ENCODE measurements at places on chromosomes 1 and 21.

DNA sequence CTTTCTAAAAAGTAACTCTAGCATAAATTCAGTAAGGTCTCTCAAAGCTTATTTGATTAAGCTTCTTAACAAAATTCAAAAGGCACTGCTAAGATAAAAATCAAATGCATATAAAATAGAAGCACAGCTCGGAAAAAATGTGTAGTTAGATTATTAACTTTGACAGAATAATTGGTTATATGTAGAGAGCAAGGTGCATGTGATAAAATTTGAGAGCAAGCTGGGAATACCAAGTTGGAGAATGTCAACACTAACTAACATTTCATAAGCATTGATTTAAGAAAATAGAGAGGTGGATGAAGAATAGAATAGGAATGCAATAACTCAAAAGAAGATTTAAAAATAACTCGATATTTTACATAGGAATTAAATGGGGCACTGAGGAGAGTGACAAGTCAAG lies 204.5 kb upstream of the GREM2 start:
- DNase-seq = no peak

- no peak for DNase-seq
Measured at GRCh38 chr1:178388418-178389145, 108.2 kb downstream of the CLEC20A start.

DNA sequence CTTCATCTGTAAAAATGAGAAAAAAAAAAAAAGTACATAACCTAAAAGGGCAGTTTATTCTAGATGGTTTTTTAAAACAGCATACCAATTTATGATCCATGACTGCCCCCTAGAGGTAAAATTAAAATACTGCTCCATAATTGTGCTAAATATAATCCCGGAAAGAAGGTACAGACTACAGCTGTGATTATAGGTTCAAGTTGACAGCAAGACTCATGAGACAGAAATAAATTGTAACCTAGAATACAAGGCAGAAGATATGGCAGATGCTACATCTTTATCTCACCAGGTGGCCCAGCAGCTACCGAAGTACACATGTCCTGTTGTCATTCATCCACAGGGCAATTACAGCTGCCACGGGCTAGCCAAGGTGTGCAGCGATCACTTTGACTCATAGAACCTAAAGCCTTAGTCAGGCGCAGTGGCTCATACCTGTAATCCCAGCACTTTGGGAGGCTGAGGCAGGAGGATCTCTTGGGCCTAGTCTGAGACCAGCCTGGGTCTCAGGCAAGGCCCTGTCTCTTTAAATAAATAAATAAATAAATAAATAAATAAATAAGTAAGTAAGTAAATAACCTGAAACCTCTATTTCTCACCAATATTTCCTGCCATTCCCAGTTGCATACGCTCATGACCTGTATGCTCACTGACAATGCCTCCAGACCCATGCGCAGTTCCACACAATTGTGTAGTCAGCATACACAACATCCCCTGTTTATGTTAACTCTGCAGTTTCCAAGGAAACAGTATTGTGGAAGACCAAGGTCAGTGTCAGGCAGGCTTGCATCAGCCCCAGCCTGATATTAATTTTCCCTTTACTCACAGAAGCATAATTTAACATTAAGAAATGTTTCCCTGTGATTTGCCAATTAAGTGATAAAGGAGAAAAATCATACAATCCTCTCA lies 18.3 kb upstream of the PPIE start:
- peak; percentile 83 for DNase-seq

DNA sequence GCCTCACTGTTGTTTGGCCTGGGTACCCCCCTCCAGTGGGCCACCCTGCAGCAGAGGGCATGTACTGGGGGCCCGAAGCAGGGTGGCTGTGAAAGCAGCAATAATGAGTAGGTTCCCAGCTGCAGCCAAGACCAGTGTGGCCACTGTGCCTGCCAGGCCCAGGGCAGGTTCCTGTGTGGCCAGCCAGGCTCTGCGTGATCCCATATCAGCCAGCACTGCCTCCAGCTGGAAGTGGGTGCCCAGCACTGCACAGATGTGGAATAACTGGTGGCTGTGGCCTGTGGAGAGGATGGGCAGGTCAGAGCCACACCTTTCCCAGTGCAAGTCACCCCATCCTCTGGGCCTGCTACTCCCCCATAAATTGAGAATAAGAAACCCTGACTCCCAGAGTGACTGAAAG lies 2.1 kb downstream of the BGLAP start:
- no peak for DNase-seq

GRCh38 chr1:92504291-92505014 lies 17.7 kb upstream of the GFI1 start:
- DNase-seq = no peak

GRCh38 chr1:26372039-26372438 lies 511 bp downstream of the ZNF683 start:
- DNase-seq = no peak

DNA sequence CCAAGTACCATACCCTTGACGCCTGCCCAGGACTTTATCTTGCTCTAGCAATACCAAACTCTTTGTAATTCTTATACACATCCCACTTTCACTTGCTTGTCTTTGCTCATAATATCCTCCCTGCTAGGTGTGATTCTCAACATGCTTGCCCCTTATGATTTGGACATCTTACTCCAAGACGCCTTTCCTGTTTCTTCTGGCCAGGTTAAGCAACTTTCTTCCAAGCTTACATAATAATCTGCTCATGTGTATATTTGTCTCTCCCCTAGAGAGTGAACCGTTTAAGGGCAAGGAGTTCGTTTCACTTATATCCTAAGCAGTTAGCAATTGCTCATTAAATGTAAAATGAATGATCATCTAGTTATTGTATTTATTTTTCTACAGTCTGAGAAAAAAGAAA lies 21.8 kb downstream of the CRYZL1 start:
- no peak for DNase-seq

DNA sequence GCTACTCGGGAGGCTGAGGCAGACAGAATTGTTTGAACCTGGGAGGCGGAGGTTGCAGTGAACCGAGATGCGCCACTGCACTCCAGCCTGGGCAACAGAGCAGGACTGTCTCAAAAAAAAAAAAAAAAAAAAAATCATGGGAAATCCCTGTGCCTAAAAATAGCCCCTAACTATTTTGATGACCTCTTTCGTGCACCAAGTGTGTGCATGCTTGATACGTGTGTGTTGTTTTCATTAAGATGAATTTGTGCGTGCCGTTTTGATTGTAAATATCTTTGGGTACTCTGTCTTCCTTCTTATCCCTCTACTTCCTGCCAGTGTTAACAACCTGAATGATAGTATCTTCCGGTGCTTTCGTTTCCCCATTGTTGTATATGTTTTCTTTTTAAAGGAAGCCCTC lies 9.8 kb downstream of the CACYBP start:
- DNase-seq = no peak

DNA sequence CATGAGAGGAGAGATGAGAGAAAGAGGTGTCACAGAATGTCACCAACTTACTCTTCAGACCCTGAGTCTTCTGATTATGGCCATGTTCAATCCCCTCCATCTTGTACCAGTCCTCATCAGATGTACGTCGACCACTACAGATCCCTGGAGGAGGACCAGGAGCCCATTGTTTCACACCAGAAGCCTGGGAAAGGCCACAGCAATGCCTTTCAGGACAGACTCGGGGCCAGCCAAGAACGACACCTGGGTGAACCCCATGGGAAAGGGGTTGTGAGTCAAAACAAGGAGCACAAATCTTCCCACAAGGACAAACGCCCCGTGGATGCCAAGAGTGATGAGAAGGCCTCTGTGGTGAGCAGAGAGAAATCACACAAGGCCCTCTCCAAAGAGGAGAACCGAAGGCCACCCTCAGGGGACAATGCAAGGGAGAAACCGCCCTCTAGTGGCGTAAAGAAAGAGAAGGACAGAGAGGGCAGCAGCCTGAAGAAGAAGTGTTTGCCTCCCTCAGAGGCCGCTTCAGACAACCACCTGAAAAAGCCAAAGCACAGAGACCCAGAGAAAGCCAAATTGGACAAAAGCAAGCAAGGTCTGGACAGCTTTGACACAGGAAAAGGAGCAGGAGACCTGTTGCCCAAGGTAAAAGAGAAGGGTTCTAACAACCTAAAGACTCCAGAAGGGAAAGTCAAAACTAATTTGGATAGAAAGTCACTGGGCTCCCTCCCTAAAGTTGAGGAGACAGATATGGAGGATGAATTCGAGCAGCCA lies 8.0 kb downstream of the ELOA start:
- DNase-seq = peak; percentile 70

DNA sequence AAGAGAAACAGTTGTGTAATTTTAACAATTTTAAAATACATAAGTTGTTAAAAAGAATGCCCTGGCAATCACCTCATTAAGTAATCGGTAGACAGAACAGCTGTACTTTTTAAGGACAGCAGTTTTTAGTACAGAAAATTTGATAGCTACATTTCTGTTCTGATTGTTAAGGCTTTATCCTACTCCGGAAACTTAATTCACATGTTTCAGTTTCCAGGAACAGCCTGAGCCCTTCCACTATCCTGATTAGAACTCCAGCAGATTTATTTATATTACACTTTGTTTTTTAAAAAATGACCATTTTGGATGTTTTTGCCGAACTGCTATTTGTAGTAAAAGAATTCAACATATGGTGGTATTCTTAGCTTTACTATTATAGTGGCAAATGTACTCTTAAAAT lies 8.7 kb downstream of the PRRC2C start:
- DNase-seq = no peak

- DNase-seq = no peak
Measured at GRCh38 chr1:29669158-29669871, 433.0 kb downstream of the PTPRU start.

All from myocyte (in vitro differentiated cells).